ENCODE measurements at places on chromosomes 4 and X.

DNA sequence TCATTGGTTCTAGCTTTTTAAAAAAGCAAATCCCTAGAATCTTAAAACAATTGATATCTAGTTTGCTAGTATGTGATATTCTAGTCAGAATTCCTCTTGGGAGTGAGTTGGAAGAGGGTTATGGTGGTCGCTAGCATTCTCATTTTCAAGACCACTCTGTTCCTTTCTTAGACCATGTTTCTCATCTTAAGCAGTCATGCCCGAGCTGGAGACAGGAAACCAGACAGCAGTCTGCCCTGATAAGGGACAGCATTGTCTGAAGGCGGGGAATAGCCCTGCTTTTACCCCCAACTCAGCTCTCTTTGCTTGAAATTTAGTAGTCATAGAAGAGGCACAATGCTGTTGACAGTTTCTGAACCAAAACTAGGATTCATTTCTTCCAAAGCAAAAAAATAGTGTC is 5.2 kb downstream of the KLF3 start:
- DNase-seq, result no peak

DNA sequence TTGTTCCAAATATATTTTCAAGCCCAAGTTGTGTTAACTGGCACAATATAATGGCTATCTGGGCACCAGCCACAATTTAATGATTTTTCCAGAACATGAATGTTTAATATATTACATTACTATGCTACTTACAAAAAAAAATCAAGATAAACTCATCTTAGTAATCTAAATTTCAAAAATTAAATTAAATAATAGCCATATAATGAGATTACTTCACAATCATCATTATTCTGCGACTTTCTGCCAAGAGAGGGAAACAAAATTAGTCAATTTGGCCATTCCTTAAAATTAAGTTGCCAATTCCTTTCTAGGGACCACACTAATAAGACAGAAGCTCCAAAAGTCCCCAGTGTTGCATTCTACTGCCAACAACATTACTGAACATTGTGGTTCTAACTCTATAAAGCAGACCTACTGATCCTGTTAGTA is 7.5 kb downstream of the NEK1 start:
- no peak for DNase-seq

- no peak for DNase-seq
Measured at GRCh38 chrX:136870064-136870463, 10.5 kb downstream of the RBMX start.

GRCh38 chr4:86096373-86096772 is 263.5 kb downstream of the MAPK10 start:
- no peak for DNase-seq

DNA sequence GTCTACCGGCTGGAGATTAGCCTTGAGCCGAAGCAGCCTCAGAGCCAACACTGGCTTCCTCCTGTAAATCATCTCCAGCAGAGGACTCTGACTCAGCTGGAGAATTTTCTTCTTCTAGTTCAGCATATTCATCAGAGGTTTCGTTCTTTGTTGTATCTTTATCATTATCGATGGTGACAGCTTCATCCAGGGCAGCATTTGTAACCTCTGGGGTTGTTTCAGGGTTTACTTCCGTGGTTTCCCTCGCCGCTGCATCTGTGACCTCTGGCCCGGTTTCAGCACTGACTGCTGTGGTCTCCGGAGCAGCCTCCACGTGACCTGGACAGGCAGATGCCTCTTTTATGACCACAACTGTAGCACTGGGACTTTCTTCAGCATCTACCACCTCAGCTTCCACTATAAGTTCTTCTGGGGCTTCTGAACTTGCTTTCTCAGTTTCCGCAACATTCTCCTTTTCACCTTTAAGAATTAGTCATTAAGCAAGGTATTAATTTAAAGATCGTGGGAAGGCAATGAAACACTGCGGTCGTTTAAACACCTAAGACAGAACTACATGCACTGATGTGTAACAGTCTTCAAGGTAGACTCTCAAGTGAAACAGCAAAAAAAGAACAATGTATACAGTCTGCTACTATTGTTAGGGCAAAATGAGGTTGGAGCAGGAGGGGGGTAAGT is 13.3 kb downstream of the MGARP start:
- DNase-seq, result peak; percentile 73
